ENCODE measurements at places on chromosomes 11 and 22.
A peak's percentile ranks its signal among the peaks of the same experiment; 100 is the strongest.

DNA sequence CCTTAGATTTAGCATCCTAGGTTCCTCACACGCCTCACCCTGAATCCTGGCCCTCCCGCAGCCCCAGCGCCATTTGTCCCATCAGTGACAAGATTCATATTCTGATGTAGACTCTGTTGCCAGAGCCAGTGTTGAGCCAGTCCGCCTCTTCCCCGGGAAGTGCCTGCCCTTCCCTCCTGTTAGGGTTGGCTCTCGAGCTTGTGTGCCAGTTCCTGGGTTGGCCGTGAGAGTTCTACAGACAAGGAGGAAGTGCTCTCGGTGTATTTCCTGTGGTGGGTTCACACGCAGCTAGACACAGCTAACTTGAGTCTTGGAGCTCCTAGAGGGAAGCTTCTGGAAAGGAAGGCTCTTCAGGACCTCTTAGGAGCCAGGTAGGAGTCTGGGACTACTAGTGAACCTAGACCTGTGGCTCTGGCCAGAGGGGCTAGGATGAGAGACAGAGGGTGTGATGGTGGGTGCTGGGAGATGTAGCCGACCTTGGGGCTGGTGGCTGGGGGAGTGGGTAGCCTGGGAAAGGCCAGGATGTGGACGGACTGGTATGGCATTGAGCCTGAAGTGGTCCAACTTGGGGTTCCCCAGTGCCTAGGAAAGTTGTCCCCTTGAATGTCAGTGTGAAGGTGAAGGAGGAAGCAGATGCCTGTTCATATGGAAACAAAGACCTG, at the start of gene IL18BP:
Gene IL18BP (plus strand): TSS at position 261 of the 662 bp plus-strand sequence. CDS start 1,076 bp downstream, outside the sequence.
- DNase-seq = no peak

- no peak for DNase-seq
Observed at GRCh38 chr11:95255251-95256145, 24.5 kb upstream of the SESN3 start.

- DNase-seq = no peak
Observed at GRCh38 chr11:118277312-118277711, 13.2 kb upstream of the MPZL2 start.

DNA sequence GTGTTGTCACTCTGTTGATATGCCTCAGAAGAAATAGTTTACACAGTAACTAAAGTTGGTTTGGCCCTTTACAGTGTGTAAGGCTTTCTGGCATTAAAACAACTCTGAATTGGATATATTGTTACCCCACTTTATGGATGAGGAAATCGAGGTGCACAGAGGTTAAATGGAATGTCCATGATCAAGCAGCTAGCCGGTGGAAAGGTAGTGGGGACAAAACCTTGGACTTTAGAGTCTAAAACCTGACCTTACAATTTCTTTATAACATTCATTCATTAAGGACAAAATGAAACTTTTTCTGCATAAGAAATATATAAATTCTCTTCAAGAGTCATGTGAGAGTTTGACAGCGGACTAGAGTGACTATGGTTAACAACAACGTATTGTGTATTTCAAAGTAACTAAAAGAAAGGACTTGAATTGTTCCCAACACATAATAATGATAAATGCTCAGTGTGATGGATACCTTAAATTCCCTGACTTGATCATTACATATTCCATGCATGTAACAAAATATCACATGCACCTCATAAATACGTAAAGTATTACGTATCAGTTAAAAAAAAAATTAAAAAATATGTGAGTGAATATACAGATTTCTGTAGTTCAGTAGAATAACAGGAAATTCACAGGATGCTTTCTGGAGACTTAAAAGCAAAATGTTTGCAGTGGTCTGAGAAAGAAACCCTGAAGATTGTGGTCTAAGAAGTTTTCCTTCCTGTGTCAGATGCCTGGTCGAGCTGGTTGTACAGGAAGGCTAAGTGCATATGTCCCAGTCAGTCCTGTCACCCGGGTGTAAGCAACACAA, 51.0 kb downstream of the TEAD1 start:
- no peak for DNase-seq

- no peak for DNase-seq
Observed at GRCh38 chr22:36246718-36247117, 6.2 kb upstream of the APOL1 start.

GRCh38 chr22:23137905-23138561, 3.8 kb downstream of the RSPH14 start:
- DNase-seq = peak; percentile 33

GRCh38 chr11:57479021-57479663, 18.8 kb downstream of the RTN4RL2 start:
- no peak for DNase-seq

Data from effector CD4-positive, alpha-beta T cell (primary cell).